ENCODE measurements at places on chromosomes 1 and 21. TPM values are rescaled to one million over a fixed set of nuclear protein-coding genes. Genes with fewer than 3 reads are reported as not detected.

Gene PRRX1
- 9.6 TPM for total RNA-seq

DNA sequence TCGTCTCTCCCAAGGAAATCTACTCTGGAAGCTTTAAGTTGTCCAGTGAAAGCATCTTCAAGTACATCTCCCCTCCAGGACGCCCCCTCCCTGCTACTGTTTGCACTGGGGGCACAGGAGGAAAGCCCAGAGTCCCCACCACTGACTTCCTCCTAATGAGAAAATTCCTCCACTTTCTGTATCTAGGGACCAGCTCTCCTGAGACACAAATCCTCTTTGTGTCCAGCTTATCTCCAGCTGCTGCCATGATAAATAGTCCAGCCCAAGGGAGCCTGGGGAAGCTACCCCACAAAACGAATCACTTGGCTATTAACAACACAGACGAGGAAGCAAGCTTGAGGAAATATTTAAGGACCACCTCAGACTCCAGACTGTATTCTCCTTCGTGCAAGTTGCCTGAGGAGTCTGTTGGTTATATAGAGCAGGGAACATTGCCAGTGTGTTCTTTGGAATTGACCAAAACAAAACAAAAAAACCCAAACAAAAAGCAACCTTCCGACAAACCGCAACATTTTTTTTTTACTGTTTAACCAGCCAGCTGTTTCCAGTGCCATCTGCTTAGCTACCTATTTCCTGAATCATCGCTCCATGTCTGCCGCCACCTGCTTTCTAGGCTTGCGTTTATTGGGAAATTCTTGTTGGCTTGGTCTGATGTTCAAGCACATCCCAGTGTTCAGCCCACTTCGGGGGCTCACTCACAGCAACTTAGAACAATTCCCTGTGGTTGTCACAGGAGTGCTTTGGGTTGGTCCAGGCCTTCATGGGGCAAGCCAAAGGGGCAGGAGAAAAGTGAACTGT, 7.7 kb downstream of the C1orf226 start:
- no peak for DNase-seq
- H3K4me1 ChIP-seq, result no peaks in the 10 kb centered on the region
- no peak overlapping the region for H3K27ac ChIP-seq
- no peak overlapping the region for H3K4me3 ChIP-seq

Gene PUM1
- total RNA-seq, result 103 TPM

DNA sequence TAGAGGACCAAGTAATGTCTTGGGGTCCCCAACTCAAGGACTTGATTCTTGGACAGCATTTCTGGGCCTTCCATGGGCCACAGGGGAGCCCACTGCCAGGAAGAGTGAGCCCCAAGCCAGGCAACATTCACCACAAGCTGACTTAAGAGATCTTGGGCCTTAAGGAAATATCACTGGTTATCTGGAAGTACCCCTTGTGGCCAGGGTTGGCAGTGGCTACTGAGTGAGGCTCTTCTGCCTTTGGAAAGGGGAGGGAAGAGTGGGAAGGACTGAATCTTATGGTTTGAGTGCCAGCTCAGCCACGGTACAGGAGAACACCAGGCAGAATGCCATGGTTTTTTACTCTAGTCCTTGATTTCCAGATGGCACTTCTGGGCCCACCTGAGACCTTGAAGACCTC, 228.9 kb upstream of the RGS18 start:
- DNase-seq, result no peak
- no peaks in the 10 kb centered on the region for H3K4me1 ChIP-seq
- H3K27ac ChIP-seq, result no peak overlapping the region
- H3K36me3 ChIP-seq, result no peaks in the 10 kb centered on the region
- H3K27me3 ChIP-seq, result no peaks in the 10 kb centered on the region

Gene PFKL
- 137 TPM for total RNA-seq

DNA sequence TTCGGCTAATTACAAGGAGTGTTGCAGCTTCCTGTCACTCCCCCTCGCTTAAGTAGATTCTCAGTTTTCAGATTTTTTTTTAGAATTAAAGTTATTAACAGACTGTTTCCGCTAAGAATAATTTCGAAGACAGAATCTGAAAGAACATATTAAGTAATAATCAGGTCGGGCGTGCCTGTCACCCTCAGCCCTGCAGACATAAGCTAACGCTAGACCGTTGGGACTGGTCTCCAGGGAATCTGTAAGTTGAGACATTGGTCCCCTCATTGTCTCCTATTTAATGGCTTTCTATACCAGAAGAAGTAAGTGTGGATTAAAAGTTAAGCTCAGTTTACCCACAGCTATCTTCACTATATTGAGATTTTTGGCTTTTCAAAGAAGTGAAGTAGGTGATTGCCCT, 14.5 kb downstream of the NMNAT1 start:
- no peaks in the 10 kb centered on the region for H3K27me3 ChIP-seq
- H3K36me3 ChIP-seq, result no peaks in the 10 kb centered on the region
- no peak for DNase-seq
- no peak overlapping the region for H3K27ac ChIP-seq
- no peak overlapping the region for H3K4me3 ChIP-seq

Gene PRKCZ
- total RNA-seq, result 169 TPM

DNA sequence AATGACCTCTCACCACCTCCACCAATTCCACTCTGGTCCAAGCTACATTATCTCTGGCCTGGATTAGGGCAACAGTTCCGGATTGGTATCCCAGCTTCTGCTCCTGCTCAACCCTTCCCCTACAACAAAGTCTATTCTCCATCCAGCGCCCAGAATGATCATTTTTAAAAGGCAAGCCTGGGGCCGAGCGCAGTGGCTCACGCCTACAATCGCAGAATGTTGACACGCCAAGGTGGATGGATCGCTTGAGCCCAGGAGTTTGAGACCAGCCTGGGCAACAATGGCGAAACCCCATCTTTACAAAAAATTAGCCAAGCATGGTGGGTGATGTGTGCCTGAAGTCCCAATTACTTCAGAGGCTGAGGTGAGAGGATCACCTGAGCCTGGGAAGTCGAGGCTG, 2.2 kb downstream of the LYST start:
- H3K4me3 ChIP-seq, result no peak overlapping the region
- H3K4me1 ChIP-seq, result peaks cover 34% of the 10 kb centered on the region
- H3K27ac ChIP-seq, result no peak overlapping the region
- no peaks in the 10 kb centered on the region for H3K27me3 ChIP-seq
- H3K36me3 ChIP-seq, result no peaks in the 10 kb centered on the region
- peak; percentile 22 for DNase-seq

DNA sequence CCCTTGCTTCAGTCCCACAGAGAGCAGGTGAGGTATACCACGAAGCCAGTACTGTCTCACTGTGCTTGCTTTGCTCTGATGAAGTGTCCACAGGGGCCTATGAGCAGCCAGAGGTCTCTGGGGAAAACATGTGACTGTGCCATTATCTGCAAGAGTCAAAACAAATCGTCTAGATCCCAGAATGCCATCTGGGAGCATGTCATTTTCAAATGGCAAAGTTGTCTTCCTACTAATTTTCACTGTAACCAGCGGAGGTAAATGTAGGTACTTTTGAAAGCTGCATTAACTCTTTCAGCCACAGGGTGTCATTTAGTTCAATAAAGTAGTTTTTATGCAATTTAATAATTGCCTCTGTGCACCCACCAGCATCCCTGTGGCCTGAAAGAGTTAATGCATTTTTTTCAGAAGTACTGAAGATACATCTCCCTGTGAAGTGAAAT, 173.6 kb upstream of the SGIP1 start:
- H3K27me3 ChIP-seq, result no peaks in the 10 kb centered on the region
- H3K4me3 ChIP-seq, result no peak overlapping the region
- H3K27ac ChIP-seq, result no peak overlapping the region
- no peak for DNase-seq
- H3K36me3 ChIP-seq, result peaks cover 6% of the 10 kb centered on the region

- H3K36me3 ChIP-seq, result no peaks in the 10 kb centered on the region
- H3K27ac ChIP-seq, result no peak overlapping the region
- no peaks in the 10 kb centered on the region for H3K4me1 ChIP-seq
- H3K4me3 ChIP-seq, result no peak overlapping the region
- no peak for DNase-seq
These were observed 210.3 kb upstream of the CACYBP start for GRCh38 chr1:174789399-174789798.

DNA sequence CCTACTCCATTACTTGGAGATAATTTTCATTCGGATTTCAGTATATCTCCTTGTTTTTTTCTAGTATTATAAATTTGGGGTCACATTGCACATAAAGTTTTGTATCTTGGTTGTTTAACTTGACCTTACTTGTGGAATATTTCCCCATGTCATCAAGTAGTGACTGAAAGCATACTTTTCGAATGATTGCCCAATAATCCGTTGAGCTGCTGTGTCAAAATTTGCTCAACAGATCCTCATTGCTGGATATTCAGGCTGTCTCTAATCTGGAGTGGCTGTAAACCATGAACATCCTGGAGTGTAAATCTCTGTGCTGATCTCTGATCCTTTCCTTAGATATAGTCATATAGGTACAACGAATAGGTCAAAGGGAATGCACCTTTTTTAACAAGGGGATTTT, 4.9 kb downstream of the NIPAL3 start:
- no peak overlapping the region for H3K4me3 ChIP-seq
- no peak for DNase-seq
- peaks cover 49% of the 10 kb centered on the region for H3K4me1 ChIP-seq
- peaks cover 26% of the 10 kb centered on the region for H3K36me3 ChIP-seq
- H3K27me3 ChIP-seq, result no peaks in the 10 kb centered on the region

Gene CHODL
- not detected for total RNA-seq

DNA sequence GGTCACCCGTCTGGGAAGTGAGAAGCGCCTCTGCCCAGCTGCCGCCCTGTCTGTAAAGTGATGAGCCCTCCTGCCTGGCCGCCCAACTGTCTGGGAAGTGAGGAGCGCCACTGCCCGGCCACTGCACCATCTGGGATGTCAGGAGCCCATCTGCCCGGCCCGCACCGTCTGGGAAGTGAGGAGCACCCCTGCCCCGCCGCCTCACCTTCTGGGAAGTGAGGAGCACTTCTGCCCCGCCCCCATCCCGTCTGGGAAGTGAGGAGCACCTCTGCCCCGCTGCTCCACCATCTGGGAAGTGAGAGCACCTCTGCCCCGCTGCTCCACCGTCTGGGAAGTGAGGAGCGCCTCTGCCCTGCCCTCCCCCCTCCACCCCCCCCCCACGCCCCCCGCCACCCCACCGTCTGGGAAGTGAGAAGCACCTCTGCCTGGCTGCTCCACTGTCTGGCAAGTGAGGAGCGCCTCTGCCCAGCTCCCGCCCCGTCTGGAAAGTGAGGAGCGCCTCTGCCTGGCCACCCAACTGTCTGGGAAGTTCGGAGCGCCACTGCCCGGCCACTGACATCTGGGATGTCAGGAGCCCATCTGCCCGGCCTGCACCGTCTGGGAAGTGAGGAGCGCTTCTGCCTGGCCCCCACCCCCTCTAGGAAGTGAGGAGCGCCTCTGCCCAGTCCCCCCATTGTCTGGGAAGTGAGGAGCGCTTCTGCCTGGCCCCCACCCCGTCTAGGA, 4.5 kb upstream of the ZZZ3 start:
- peak; percentile 66 for DNase-seq
- no peaks in the 10 kb centered on the region for H3K27me3 ChIP-seq
- peaks cover 12% of the 10 kb centered on the region for H3K4me1 ChIP-seq
- no peak overlapping the region for H3K27ac ChIP-seq

Gene TAS1R3
- total RNA-seq, result 0.79 TPM

Gene DNAI4
- 7.3 TPM for total RNA-seq
